ENCODE measurements at places on chromosomes 5 and 9.

DNA sequence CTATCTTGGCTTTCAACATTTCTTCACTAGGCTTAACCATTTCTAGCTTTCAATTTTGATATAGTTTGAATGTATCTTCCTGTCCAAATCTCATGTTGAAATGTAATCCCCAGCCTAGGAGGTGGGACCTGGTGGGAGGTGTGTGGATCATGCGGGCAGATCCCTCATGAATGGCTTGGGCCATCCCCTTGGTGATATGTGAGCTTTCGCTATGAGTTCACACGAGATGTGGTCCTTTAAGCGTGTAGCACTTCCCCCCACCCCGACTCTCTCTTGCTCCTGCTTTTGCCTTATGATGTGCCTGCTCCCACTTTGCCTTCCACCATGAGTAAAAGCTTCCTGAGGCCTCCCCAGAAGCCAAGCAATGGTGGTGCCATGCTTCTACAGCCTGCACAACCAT lies 40.6 kb downstream of the PHAX start:
- no peak for DNase-seq

- DNase-seq = no peak
Measured at GRCh38 chr5:41863871-41864486, 6.2 kb downstream of the OXCT1 start.

- no peak for DNase-seq
Measured at GRCh38 chr9:116546711-116547581, 140.2 kb upstream of the TRIM32 start.

DNA sequence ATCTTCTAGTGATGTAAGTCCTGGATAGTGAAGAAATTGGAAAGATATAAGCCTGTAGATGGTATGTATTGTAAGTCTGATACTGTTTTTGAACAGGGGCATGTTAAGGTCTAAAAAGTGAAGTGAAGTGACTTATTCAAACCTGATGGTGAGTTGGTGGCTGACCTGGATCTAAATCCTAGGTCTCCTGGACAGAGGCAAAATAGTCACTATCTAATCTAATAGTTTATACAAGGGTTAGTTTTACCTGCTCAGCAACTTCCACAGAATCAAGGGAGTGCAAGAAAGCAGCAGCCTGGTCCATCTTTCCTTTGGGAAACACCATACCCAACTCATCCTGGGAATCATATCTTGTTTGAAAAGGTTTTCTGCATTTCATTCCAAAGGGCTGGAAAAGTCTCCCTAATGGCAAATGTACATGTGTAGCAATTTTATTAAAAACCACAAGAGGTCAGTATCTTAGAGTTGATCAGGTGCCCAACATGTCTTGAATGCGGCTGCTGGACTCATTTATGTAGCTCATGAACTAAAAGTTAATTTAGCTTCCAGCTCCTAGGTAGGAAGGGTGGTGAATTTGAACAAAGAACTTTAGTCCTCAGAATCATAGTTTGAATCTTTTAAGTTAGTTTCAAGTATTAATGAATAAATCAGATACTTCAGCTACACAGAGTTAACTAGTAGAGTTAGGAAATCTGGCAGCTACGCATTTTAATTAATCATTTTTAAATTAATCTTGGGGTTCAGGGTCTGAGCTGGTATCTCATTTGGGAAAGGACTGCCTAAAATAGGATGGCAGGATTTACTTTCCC lies 26.0 kb downstream of the SKP2 start:
- DNase-seq = no peak

GRCh38 chr9:20209391-20210340 lies 412.6 kb downstream of the MLLT3 start:
- DNase-seq = peak; percentile 59

GRCh38 chr5:88687373-88687911 lies 195.5 kb downstream of the MEF2C start:
- DNase-seq = no peak

- no peak for DNase-seq
Measured at GRCh38 chr9:6305954-6306563, 22.1 kb upstream of the TPD52L3 start.

Measured in stimulated activated CD4-positive, alpha-beta T cell treated with anti-CD3 and anti-CD28 coated beads, Interleukin-2, amount 100 ng/mL, for 24 hours (primary cell).